ENCODE measurements at places on chromosomes 5 and 9.

DNA sequence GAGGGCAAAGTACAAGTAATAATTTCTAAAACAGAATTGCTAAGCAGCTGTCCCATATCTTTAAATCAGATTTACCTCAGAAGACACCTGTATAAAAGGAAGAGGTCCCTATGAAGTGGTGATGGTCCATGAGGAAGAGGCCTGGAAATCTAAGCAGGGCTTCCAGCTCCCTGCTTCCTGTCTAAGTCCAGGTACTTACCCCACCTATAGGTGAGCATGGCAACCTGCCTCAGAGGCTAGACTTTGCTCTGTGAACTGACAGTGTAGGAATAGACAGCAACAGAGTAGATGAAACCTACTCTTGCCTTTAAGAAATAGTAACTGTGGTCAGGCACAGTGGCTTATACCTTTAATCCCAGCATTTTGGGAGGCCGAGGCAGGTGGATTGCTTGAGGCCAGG, 55.8 kb upstream of the ARRDC3 start:
- no peak for DNase-seq

DNA sequence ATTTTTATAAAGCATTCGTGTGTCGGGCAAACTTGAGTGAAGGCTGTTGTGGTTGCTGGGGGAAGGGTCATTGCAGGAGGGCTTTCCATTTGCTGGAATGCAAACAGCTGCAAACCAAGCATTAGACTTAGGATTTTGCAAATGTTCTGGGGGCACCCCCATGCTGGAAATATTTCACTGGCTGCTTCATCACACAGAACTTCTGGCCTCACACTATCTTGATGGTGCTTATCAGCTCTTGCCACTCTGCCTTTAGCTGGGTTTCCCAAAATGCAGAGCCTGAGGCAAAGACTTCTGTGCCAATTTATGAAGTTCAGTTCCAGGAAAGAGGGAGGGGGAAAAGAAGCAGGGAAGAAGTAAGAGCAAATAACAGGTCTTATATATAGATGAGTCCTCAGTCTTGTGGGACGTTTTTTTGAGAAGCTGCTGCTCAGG, 8.6 kb upstream of the COL15A1 start:
- DNase-seq, result no peak

DNA sequence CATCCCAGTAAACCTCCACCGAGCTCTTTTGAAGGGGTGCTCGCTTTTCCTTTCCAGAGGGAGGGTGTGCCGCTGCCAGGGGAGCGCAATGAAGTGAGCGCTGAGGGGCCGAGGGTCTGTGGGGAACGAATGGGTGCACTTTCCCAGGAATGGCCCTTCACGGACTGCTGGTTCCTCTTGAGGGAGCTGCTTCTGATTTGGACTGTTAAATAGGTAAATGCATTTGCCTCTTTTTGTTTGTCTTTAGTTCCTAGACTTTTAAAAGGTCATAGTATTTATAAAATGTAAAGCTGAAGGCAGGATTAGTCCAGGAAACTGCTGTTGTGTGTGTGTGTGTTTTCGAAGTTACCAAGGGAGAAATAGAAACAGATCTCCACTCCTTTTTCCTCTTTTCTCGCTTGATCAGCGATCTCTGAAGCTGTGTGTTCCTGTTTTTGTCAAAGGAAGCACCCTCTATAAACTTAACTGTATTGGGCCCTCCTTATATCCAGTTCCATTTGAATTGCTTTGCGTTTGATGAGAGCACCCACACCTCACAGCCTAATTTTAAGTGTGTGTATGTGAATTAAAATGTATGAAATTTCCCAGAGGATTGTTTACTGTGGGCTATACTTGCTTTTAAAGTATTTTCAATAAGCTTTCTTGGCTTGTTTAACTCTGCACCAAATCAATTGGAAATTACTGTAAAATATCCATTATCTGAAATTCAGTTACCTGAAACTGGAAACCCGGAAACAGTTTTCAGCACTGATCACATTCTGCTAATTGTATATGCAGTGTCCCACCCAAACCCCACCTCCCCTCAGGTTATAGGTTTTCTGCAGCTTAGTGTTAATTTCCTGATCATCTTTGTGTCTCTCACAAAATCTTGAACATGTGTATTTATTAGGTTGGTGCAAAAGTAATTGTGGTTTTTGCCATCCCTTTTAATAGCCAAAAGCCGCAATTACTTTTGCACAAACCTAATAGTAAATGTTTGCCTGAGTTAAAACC, 966 bp downstream of the SNX2 start:
- no peak for DNase-seq

GRCh38 chr9:5442400-5443011, 4.8 kb upstream of the PLGRKT start:
- DNase-seq, result no peak

DNA sequence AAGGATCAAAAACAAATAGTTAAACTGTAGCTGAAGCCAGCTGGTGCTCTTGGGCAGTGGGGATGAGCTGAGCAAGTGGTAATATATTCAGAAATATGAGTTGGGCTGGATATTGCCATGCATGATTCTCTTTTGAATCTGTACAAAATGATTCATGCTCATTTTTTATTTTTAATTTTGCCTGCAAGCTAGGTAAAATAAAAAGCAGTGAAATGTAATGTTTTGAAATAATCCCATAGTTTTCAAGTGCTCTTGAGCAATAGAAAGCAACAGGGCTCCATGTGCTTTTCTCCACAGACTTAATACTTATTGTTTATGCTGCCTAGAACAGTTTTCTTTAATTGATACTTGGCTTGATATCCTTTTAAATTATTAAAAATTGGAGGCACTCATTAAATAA, 489.3 kb downstream of the TLE4 start:
- DNase-seq, result no peak

DNA sequence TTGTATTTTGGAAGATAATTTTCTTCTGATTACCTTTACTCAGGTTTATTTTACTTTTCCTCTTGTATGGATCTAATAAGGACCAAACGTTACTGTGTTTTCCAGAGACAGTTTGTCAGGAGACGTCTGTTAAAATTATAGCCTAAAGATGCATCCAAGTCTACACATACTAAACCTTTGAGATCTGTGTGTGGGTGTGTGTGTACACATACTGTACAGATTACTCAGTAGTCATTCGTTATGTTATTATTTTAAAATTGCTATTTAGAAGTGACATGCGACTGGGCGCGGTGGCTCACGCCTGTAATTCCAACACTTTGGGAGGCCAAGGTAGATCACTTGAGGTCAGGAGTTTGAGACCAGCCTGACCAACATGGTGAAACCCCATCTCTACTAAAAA, 51.6 kb upstream of the CNTLN start:
- no peak for DNase-seq

GRCh38 chr9:112496074-112496722, 9.6 kb downstream of the KIAA1958 start:
- no peak for DNase-seq

DNA sequence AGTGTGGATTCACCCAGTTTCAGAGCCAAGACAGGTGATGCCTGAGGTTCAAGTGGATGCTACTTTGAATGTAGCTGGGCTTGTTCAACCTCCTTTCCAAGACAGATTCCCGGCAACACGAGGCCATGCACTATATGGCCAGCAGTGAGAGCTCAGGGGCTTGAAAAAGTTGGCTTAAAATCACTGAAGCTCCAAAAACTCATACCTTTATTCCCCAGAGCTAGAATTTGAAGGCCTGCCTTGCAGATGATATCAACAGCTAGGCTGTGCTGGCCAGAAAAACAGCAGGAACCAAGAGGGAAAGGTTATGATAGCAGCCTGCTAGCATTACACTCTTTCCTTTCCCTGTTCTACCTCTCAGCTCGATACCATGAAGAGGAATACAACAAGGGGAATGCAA, 120.2 kb upstream of the DAB2 start:
- no peak for DNase-seq
